ENCODE measurements at places on chromosomes 4 and X.
A peak's percentile ranks its signal among the peaks of the same experiment; 100 is the strongest.

- DNase-seq, result peak; percentile 15
These were observed 11.0 kb downstream of the CUL4B start for GRCh38 chrX:120549483-120550452.

GRCh38 chrX:8194216-8194615 lies 23.1 kb upstream of the VCX2 start:
- no peak for DNase-seq

DNA sequence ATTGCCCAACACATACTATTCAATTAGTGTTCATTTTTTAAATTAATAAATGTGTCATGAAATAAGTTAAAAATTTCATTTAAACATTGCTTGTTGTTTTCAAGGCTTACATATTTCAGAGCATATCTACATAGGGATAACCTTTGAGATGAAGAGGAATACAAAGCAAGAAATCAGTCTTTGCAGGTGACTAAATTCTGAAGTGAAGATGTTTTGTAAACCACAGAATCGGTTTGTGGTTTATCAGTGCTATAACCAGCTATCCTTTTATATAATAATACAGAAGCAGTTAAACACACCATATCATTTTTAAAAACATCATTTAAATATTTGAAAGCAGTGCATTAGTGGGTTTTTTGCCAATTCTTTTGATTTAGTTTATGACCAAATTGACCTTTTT lies 26.9 kb downstream of the FAM241A start:
- no peak for DNase-seq

DNA sequence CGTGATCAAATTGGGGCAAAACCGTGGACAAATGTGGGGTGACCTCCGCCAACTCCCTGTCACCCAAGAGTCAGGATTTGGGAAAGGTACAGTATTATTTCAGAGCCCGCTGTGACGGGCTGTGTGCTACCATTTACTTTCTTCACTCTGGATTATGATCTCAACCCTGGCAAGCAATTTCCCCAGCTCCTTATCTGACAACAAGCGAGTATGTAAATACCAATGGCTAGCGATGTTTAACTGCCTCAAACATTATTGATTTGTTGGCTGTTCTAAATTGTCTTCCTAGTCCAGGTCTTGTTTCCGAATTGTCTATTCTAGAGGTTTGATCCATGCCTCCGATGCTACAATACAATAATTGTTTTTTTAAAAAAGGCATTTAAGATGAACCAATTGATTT lies 17.7 kb upstream of the PITX2 start:
- no peak for DNase-seq

DNA sequence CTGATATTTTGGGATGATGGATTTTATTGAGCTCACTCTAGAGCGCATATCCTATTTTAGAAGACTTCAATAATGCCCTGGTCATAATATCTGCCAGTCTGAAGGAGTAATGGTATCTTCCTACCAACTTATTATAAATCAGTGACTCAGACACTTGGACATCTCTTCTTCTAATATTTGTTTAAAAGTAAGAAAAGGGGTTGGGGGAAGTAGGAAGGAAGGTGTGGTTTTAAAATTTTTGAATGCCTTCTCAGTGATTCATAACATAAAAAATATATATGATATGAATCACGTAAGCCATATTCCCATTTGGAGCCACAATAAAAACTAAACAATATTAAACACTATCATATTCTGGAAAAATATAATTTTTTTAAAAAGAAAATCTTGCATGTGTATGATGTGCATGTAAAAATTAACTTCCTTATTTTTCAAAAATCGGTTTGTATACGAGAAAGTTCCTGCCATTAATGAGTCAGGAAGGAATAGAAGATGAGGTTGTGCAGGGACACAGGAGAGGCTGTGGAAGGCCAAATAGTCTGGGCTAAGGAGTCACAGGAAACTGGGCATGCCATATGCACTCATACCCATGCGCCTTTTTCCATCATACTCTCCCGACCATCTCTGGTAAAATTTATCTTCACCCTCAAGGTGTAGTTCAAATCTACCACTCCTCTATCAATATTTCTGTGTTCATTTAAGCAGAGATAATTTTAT lies 286.5 kb downstream of the EPHA5 start:
- DNase-seq, result no peak

GRCh38 chr4:101236097-101236496 lies 111.2 kb downstream of the PPP3CA start:
- no peak for DNase-seq

DNA sequence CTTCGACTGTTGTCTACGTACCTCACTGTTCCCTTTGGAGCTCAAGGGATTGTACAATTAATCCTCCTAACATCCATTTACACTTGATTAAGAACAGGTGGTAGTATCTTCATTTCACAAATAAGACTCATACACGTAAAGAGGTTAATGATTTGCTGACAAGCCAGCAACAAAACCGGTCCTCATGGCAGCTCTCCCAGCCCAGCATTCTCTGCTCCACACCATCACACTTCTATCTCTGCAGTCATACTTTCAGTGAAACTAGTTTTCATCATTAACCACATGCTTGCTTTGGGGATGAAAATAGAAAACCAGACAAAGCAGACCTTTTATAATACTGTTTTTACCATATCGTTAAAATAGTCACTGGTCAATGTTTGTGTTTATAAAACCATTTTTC lies 28.7 kb upstream of the CASK start:
- DNase-seq, result no peak

DNA sequence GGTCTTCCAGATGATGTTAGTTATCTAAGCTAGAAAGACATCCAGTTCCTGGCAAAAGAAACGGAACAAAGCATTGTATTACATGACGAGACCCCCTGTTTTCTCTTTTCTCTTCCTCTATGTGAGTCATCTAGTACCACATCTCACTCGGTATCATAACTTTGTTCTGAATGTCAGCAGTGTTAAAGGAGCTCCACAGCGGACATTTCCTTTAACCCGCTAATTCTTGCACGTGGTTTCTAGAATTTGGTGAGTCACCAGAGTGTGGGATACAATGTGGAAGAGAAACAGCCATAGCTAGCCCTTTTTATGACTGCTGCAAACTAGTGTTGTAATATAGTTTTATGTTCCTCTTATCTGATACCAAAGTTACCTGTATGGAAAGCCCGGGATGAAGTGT lies 243.7 kb downstream of the TENM3 start:
- no peak for DNase-seq
